ENCODE measurements at places on chromosomes 1 and 21.
A peak's percentile ranks its signal among the peaks of the same experiment; 100 is the strongest.

- peak; percentile 62 for DNase-seq
Observed at GRCh38 chr1:13960375-13960987, 260.5 kb downstream of the PRDM2 start.

GRCh38 chr21:36190736-36191135 lies 34.1 kb downstream of the DOP1B start:
- no peak for DNase-seq

DNA sequence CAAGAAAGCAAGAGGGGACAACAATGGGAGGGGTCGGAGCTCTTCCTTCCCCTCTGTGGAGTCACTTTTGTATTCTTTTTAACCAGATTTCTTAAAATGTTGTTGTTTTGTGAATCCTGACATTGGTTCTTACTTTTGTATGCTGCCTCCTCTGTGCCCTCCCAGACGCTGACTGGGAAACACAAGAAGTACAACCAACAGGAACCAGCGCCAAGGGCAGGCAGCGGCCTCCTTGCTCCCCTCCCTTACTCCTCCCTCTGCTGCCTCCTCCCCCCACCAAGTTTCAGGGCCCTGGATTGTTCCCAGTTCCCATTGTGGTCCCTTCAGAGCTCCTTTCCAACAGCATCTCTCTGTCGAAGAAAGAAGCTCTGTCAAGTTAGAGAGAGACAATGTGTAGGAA lies 111.1 kb downstream of the BRINP2 start:
- no peak for DNase-seq

- DNase-seq, result peak; percentile 22
Observed at GRCh38 chr1:175757381-175758015, 14.1 kb upstream of the TNR start.

GRCh38 chr1:33563699-33564098 lies 91.3 kb downstream of the ZSCAN20 start:
- no peak for DNase-seq

DNA sequence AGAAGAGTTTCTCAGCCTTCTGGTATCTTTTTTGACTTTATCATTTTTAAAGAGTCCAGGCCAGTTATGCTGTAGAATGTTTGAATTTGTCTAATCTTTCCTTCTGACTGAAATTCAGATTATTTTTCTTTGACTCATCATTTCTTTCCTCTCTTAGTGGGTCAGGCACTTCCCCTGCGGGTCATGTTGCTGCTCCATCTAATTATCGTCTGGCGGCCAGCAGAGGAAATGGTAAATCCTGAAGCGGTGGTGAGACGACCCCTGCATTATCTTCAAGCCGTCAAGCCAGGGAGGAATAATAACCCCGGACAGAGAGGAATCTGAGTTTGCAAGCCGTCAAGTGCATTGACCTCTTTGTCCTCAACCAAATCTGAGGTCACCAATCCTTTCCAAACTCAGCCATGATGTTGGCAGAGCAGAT lies 102.1 kb downstream of the ADSS2 start:
- no peak for DNase-seq

DNA sequence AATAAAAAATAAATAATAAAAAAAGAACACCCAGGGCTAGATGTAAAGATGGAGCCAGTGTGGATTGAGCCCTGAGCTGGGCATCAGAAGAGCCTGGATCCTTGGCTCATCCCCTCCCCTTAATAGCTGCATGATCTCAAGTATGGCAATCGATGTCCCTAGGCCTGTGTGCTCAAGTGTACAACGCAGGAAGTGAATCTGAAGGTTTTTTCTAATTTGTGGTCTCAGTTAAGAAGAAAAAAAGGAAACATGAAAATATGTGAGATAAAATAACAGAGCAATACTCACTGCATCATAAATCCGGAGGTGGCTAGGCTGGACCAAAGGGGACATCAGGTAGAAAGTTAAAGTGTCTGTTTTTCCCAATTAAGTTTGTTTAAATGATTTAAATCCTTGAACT lies 47.3 kb upstream of the SLC44A3 start:
- no peak for DNase-seq

DNA sequence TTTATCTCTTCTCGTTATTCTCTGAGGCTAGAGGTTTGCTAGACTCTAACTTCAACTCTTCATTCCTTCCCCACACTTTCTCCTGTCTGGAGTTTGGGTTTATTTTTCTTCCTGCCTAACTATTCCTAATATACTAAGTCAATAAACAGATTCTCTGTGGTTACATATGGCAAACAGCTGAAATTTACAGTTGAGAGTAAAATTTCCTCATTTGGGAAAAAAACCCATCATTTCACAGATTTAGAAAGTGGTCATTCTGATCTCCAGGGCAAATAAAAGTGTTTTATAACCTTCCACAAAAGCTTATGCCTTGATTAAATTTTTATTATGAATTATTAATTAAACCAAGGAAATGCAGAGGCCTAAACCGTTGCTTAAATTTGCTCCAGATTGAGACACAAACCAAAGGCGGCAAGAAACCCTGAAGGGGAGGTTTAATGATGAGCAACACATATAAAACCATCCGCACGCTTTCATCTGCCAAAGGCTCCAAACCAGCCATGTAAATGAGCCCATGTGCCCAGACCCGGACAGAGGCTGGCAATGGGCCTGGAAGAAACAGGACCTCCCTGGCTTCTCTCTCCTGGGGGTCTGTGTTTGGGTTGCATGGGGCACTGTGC lies 201.7 kb upstream of the LMO4 start:
- no peak for DNase-seq

- DNase-seq, result no peak
Observed at GRCh38 chr1:203440771-203441170, 34.8 kb upstream of the PRELP start.

GRCh38 chr1:106564192-106564591 lies 492.3 kb upstream of the PRMT6 start:
- no peak for DNase-seq

- DNase-seq, result no peak
Observed at GRCh38 chr1:153541641-153542590, 1.2 kb upstream of the S100A5 start.

- DNase-seq, result no peak
Observed at GRCh38 chr1:201970334-201971159, 11.9 kb upstream of the RNPEP start.

GRCh38 chr1:152348447-152348846 lies 11.4 kb downstream of the FLG2 start:
- no peak for DNase-seq

- DNase-seq, result no peak
Observed at GRCh38 chr1:214327514-214327913, 46.6 kb downstream of the SMYD2 start.

- no peak for DNase-seq
Observed at GRCh38 chr1:45704637-45705036, 16.7 kb downstream of the TMEM69 start.
